ENCODE measurements at places on chromosomes 6 and 20. TPM values are rescaled to one million over a fixed set of nuclear protein-coding genes. Genes with fewer than 3 reads are reported as not detected.

GRCh38 chr6:56497240-56497639 is 145.4 kb downstream of the DST start:
- DNase-seq = no peak

GRCh38 chr20:20358801-20359200 is 9.1 kb upstream of the INSM1 start:
- no peak for DNase-seq

DNA sequence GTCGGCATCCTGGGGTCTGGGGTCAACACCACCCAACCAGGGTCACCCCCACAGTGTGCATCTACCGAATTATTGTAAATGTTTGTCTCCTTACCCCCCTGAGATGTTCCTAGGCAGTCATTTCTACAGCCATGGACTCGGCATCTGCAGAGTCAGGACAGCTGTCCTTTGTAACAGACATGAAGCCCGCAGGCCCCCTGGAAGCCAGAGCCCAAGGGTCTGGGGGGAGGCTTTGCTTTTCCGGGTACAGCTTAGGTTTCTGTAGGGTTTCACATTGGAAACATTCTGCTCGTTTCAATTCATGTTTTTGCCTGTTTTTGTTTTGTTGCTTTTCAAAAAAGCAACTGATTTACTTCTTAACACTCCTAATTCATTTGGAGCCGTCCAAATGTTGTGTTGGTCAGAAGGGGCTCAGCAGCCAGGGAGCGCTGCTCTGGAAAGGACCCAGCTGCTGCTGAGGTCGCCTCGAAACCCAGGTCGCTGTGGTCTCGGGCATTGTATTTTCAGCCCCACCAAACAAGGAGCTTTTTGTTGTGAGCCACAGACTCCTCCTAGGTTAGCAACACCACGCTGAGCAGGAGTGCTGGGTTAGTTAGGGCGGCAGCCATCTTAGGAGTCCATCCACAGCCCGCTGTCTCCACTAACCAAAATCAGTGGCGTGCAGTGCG is 160.4 kb downstream of the TMEM242 start:
- DNase-seq = no peak

DNA sequence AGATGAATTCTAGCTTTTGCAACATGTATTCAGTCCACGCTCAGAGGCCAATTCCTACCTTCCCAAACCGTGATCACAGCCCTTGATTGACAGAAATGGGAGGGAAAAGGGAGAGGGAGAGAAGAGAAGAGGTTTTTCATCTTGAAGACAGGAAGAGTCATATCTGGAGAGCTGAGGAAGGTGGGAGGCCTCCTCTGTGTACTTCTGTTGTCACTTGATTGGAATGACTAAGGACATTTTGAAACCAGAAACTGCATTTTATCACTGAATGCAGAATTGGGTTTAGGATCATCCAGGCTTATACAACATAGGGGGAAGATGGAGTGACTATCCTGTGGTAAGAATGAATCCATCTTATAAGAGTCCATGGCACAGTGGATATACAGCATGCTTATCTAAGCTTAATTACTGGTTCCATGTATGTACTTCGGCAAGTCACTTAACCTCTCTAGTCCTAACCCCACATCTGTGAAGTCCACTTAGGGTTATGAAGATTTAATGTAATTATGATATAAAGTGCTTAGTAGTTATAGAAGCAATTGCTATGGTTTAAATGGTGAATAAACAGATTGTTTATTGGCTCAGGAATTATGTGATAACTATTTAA is 144.0 kb downstream of the BCKDHB start:
- DNase-seq = no peak

GRCh38 chr6:56399672-56400263 is 152.4 kb upstream of the COL21A1 start:
- DNase-seq = no peak

DNA sequence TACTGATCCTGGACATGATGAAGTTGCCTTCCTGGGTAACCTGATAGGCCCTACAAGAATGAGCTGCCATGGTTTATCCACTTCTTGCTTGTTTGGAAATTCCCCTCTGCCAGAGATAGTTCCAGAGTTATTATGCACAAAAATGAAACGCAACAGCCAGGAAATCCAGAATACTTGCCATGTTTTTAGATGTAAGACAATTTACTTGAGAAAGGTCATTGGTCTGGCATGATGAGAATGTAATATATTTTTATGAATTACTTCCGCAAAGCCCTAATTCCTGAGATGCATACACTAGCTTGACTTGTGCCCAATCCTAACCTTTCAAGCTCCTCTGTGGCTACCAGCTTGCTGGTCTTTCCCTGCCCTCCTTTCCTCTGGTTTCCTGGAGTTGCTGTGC is 27.9 kb upstream of the NT5E start:
- DNase-seq = no peak

DNA sequence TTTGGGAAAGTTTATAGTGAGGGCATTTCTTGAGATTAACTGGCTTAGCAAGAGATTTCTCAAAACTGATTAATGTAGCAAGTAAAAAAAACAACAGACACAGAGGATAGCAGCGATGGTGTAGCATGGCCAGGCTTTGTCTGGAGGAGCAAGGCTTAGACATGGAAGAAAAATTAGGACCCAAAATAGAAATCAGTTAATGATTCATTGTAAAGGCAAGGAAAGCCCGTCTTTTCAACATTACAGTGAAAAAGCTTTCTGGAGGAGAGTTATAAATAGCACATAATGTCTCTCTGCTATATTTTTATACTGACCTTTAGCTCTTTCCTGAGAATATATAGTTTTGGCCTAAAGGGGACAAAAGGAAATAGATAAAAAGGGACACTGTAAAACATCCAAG is 45.1 kb downstream of the FNDC1 start:
- DNase-seq = no peak

DNA sequence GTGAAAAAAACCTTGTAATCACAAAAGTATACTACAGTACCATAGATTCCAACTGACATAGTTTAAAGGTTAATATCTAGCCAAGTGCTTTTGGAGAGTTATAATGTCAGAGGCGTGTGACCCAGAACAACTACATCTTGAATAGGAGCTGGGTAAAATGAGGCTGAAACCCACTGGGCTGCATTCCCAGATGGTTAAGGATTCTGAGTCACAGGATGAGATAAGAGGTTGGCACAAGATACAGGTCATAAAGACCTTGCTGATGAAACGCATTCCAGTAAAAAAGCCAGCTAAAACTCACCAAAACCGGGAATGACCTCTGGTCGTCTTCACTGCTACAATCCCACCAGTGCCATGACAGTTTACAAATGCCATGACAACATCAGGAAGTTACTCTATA is 22.4 kb upstream of the KIAA0408 start:
- DNase-seq = no peak

DNA sequence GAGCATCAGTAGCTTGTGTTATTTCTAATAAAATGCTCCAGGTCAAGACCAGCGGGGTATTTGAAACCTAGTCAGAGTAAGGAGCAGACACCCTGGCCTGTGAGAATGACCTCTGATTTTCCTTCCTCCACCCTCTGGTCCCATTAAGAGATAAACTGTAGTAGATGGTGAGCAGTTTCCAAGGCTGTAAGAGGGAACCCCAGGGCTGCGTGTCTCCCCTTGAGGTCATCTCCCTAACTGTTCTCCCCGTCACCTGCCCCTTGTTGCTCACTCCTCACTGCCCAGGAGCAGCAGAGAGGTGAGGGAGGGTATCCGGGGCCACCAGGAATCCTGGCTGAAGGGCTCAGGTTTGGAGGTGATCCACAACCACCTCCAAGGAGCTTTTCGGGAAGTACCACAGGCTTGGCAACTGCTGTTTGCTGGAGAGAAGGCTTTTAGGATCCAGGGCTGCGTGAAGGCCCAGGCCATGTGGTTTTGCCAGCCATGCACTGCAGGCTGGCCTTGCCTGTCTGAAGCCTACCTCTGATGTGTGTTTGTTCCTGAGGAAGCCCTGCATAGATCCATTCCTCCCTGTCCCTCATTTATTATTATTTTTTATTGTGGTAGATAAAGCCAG is 62.5 kb downstream of the RREB1 start:
- DNase-seq = no peak

DNA sequence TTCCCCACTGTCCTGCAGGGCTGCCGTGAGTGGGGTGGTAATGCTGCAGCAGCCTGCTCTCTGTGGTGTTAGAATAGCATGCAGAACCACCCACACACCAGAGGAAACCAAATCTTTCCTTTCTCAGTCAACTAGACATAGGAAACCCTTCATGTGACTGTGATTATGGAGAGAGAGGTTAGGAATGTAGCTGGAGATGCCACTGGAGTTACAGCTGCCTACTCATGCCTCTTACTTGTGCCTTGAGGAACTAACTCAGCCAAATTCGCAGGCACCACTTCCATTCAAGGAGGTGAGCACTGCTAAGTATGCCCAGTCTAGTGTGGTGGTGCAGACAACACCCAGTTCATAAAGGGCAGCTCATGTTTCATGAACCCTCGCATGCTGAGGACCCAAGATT is 27.4 kb downstream of the MUC22 start:
- no peak for DNase-seq

GRCh38 chr6:91276315-91276714 is 689.4 kb upstream of the MAP3K7 start:
- DNase-seq = no peak

DNA sequence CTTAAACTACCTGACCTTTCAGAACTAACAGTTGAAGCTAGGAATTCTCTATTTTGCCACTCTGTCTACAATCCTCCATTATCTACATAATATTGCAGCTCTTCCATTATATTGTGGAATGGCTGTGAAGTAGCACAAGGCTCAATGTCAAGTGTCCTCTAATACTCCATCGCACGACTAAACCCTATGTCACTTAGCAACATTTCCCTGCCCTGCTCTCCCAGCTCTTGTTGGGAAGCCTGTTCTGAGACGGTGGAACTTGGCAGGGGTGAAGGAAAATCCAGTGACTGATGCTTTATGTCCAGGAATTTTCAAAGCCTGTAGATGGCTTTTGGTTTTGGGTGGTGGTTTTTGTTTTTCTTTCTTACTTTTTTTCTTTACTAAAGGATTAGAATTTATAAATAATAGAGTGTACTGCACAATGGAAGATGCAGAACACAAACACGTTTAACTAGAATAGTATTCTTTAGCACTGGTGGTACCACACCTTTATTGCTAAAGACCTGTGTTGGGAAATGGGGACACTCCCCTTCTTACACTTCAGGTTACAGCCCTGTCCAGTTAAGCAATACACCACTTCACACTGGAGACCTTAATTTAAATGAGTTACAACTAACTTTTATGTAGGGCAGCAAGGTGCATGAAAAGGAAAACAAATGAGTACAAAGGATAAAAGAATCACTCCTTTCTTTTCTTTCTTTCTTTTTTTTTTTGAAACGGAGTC is 20.7 kb upstream of the AMD1 start:
- no peak for DNase-seq

DNA sequence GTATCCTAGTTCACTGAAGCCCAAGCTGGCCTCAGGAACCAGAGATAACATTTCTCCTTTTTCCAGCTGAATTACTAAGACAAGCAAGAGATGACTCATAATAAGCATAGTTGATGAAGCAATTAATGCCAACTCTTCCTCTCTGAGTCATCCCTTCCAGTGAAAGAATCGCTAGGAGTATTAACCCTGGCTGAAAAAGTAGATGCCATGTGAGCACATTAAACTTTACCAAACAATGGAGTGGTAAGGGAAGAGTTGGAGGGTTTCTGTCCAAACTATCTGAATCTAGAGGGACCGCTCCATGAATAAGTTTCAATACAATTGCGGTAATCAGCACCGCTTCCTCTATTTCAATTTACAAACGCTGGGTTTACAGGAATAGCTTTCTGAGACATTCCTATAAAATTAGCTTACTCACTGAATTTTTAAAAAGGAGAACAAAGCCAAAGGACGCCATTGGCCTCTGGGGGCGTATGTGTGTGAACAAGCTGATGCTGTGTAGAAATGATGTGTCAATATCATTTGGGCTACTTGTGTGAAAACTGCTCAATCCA is 48.3 kb downstream of the ATXN1 start:
- peak; percentile 64 for DNase-seq

GRCh38 chr6:139977887-139978332 is 603.5 kb upstream of the CITED2 start:
- DNase-seq = no peak

GRCh38 chr6:1597121-1597744 is 12.5 kb upstream of the FOXC1 start:
- DNase-seq = peak; percentile 13

DNA sequence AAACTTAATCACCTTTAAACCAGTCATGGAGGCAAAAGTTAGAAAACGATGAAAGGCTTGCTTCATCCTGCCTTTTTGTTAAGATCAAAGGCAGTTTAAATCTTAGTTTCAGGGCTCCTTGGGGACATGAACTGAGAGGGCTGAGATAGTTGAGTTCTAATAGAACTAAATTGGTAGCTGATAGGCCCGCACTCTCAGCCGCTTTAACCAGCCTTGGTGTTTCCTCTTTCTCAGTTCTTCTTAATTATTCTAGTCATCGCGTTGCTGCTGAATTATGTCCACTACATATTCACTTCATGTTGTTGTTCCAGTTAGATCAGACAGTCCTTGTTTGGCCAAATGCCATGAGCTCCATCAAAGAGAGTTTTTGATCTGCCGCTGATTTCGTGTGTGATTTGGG is 72.5 kb downstream of the ANKS1A start:
- DNase-seq = no peak

DNA sequence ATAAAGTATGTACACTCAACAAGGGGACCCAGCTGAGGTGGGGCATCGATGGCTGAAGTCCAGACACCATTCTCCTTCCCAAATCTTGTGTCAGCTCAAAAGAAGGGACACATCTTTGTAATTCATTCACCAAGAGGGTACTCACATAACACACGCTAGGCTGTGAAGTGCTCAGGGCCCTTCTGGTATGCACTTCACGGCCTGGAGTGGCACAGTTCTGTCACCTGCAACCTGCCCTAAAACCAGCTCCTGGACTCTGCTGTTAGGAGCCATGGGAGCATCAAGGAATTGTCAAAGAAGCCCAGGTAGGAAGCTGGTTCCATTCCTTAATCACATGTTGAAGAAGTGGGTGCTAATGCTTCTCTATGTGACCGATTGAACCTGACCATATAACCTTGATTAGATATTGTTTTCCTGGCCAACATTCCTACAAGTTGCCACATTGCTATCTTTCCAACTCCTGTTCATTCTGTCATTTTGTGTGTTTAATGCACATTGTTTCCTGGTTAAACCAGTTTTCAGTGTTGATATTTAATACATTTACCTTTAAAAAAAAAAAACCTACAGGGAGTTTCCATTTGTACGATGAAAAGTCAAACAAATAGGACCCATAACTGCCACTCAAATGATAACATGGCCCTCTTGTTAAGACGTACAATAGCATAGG is 127.3 kb downstream of the TNFRSF21 start:
- DNase-seq = no peak

Gene COL19A1
- 1.2 TPM for total RNA-seq

Gene ZNF512B
- total RNA-seq = 12.2 TPM

Measured in Right ventricle myocardium inferior (tissue), 1 donor.